ENCODE measurements at places on chromosomes 7 and 10.

GRCh38 chr10:58104351-58104751 is 163.3 kb downstream of the IPMK start:
- no peak for DNase-seq

GRCh38 chr7:101106386-101106785 is 20.5 kb upstream of the SERPINE1 start:
- DNase-seq, result no peak

- no peak for DNase-seq
Observed at GRCh38 chr10:132383101-132383500, 13.9 kb upstream of the PWWP2B start.

- no peak for DNase-seq
Observed at GRCh38 chr7:44470628-44471245, 19.7 kb downstream of the NUDCD3 start.

GRCh38 chr10:70186571-70186970 is 16.3 kb upstream of the SAR1A start:
- DNase-seq, result no peak

DNA sequence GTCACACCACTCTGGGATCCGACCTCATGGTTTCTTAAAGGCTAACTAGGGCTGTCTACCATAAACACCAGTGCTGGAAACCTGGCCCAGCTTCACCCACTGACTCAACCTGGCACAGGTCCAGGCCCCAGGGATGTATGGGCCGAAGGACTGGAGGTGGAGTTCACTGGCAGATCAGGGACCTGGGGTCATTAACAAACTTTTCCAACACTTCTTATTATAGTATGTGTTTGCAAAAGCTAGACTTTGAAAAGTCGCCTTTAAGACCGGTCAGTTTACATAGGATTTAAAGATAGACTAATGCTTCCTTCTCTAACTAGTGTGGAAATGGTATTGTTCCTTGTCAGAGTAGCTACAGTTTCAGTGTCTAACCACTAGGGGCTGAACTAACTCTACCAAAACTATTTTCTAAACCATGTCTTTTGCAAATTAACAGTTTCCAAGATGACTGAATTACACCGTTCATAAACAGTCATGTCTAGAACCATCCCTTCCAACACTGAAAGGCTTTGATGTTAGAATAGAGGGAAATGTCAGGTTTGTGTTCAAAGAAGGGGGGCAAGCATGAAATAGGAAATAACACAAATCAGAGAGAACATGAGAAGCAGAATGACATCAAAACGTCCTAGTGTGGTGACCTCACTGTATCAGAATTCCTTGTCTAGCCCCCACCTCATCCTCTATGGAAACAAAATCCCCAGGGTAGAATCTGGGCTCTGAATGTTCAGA is 29.7 kb downstream of the STN1 start:
- DNase-seq, result peak; percentile 57

DNA sequence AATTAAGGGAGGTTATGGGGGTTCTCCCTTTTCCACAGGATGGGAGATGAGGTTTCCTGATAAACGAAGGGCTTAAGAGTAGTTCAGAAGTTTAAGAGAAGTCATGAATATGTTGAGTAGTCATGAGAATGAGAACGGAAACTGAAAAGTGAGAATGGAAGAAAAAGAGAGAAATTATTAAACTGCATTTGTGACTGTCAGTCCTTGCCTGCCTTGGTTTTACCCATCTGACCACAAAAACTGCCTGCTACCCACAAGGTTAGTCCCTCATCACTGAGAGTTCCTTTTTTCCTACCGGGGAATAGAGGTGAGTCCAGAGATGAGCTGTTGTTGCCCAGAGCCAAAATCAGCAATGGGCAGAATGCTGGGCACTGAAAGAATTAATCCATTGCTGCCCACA is 174.1 kb upstream of the BET1 start:
- DNase-seq, result no peak

- peak; percentile 7 for DNase-seq
Observed at GRCh38 chr10:78899996-78900714, 168.6 kb upstream of the ZMIZ1 start.

DNA sequence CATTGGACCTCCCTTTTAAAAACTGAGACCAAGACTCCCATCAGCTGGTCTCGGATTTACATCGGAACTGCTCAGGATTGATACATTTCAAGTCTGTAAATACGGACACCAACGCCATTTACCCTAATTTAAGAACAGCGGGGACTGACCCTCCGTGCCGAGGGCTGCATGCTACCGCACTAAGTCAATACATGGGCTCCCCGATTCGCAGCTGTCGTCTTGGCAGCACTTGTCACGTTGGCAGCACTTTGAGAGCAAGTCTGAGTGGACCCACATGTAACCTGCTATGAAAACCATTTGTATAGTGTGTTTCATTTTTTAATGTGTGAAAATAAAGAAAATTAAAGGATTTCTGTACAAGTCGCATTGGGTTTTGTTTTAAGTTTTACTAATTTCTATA is 83.4 kb downstream of the EZH2 start:
- no peak for DNase-seq

GRCh38 chr7:148773334-148773733 is 74.6 kb downstream of the CUL1 start:
- DNase-seq, result peak; percentile 35

- no peak for DNase-seq
Observed at GRCh38 chr7:1418505-1419309, 40.6 kb downstream of the MICALL2 start.

- DNase-seq, result no peak
Observed at GRCh38 chr7:3094701-3095445, 51.2 kb upstream of the CARD11 start.

- no peak for DNase-seq
Observed at GRCh38 chr10:113534423-113534822, 18.4 kb upstream of the HABP2 start.

DNA sequence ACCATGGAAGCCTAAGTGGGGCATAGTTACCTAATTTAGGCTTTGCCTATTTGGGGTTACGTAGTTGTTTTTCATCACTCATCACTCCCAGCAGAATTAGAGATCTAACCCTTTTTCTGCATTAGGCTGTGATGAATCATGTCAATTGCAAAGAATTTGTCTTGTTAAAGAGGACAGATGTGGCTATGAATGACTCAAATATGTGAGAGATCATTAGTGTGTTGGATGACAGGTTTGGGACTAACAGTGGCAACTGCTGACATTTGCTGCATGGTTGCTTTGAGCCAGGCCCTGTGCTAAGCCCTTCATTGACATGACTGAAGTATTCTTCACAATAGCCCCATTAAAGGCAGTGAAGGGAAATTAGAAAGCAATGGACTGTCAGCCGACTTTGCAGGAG is 83.4 kb upstream of the BMPER start:
- DNase-seq, result no peak

DNA sequence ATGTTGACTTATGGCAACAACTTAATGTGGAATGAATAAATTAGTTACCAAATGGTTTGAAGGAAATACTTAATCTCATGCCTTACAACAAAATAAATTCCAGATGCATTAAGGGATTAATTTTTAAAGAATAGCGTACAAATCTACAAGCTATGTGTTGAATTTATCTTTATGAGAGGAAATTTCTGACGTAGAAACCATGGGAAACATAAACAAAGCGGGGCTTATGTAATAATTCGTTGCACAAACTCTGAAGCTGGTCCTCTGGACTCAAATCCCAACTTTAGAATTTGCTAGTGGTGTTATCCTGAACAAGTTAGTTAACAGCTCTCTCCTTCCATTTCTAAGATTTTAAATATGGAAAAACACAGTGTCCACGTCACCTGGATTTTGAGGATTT is 137.4 kb upstream of the CALCR start:
- DNase-seq, result no peak

DNA sequence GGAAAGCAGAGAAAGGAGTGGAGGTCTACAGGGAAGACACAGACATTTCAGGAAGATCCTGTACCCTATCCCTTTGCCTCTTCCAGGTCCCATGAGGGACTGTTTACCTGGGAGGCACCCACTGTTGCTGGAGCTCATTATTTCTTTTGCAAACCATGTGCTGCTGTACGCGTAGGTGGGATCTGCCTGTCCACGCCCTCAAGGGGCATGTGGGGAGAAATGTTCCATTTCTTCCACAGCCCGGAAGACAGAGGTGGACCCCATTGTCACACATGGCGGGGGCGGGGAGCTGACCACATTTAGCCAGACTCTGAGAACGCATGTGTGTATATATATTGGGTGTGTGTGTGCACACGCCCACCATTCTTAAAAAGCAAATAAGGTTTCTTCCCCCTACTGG is 2.0 kb downstream of the PLXNA4 start:
- no peak for DNase-seq

DNA sequence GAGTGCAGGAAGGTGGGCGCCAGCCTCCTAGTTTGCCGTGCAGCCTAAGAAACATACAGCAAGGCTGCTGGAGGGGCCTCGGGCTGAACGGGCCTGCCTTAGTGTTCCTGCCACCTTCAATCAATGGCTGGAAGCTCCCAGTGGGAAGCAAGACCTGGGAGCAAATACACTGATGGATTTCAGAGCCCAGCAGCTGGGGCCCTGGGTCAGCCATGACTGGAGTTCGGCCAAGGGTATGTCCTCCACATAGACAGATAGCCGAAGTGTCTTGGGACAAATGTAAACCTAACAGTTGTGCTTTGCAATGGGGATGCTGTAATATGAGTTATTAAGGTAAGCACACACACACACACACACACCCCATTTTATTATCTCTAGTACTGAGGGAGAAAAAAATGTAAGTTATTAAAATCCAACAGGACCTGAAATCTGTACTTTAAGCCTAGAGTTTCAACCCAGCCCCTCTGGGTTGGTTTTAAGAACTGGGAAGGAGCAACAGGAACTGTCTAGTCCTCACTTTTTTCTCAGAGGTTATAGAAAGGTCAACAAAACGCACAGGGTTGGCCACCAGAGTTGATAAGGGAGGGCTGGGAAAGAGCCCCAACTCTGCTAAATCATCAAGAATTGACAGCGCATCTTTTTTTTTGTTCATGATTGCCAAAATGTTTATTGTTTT is 50.0 kb upstream of the CELF2 start:
- no peak for DNase-seq

DNA sequence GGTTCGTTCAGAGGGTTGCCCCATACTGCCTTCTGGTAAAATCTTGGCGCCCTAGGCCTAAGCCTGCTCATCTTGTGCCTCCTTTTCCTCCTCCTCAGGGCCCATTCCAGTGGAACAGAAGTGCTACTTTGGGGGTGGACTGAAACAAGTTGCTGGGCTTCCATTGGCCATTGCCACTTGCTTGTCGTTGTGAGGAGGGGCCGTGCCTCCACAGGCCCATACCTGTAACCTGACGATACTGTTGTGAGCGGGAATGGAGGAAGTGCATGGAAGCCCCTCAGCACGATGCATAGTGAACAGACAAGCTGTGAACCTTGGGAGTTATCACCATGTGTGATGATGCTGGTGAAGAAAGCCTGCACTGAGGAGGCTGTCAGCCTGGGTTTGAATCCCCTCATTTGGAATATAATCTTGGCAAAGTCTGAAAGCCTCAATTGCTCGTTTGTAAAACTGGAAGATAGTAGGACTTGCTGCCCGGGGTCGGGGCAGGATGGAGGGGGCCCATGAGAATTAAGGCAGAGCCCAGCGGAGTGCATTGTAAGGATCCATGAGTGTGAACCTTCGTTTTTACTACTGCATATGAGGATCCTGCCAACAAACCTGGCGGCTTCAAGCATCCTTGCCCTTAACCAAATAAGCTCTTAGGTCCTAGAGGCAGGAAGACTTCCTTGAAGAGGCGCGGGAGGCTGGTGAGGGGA is 671 bp upstream of the PAPSS2 start:
- no peak for DNase-seq

GRCh38 chr10:71657604-71658466 is 61.7 kb downstream of the C10orf105 start:
- no peak for DNase-seq

DNA sequence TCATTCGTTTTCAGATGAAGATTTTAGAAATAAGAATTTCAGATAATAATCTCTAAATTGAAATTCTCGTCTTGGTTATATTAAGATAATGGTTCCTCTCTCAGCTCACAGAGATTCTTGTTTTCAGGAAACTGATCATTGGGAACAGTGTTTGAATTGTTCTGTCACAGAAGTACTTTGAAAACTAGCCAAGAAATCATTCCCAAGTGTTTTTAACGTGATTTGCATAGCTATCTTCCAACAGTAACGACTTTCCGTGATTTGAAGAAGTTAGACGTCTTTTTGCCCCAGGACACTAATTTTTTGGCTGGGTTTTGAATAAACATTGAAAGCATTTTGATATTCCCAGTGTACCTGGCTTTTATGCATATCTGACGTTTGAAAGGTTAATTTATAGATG is 116.0 kb downstream of the CDCA7L start:
- DNase-seq, result no peak

GRCh38 chr7:25122373-25122772 is 2.7 kb downstream of the CYCS start:
- DNase-seq, result no peak

- no peak for DNase-seq
Observed at GRCh38 chr10:26567351-26567721, 129.2 kb downstream of the APBB1IP start.

- no peak for DNase-seq
Observed at GRCh38 chr10:26792758-26793495, 67.8 kb downstream of the ABI1 start.

DNA sequence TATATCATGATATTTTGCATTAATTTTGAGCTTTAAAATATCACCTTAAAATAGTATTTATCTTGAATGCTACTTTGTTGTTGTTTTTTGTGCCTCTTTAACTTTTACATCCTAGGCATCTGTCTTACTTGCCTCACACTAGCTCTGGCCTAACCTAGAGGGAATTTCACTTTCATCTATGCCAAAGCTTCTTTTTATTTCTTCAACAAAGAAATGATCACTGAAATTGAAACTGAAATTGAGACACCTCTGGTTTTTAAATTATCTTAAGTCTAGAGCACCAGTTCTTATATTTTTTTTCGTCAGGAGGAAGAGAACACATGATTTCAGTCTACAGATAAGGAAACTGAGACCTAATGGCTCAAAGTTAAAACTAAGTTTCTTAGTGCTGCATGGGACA is 3.5 kb upstream of the SCIN start:
- DNase-seq, result no peak

GRCh38 chr10:72255977-72256729 is 17.6 kb upstream of the DDIT4 start:
- DNase-seq, result no peak

Data from smooth muscle cell of the brain vasculature (primary cell).